ENCODE measurements at places on chromosomes 3 and 15. TPM values are rescaled to one million over a fixed set of nuclear protein-coding genes. Genes with fewer than 3 reads are reported as not detected.

- H3K4me3 ChIP-seq: no peak overlapping the region
- H3K36me3 ChIP-seq: peaks cover 85% of the 10 kb centered on the region
- no peak overlapping the region for H3K27ac ChIP-seq
Observed at GRCh38 chr15:84795186-84795585, 22.0 kb upstream of the ALPK3 start.

DNA sequence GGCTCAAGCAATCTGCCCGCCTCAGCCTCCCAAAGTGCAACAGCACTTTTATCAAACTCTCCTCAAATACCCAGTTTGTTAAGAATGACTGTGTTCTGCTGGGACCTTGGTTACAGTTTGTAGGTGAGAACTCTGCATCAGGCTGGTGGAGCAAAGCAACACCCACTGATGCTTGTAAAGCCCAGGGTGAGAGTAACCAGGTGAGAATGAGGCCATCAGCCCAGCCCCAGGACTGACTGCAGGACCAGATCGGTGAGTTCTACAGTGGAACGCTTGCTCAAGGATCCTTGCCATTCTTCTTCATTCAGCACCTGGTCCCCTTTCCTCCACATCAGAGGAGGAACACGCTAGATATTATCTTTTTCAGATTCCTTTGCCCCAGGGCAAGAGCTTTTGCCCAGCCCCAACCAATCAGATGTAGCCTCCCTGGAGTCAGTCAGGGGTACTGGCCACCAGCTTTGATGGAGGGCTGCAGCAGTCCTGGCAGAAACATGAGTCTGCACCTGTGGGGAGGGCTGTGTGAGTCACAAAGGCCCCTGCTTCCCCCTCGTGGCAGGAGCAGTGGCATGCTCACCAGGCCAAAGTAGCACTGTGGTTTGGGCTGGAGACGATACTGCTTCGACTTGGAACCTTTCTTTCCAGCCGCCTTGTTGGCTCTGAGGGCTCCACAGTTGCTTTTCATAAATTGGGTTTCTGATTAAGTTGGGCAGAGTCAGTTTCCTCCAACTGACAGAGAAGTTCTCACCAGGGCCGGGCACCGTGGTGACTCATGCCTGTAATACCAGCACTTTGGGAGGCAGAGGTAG, 3.5 kb upstream of the SHISA5 start:
- no peaks in the 10 kb centered on the region for H3K27me3 ChIP-seq
- H3K4me3 ChIP-seq: no peak overlapping the region
- no peak overlapping the region for H3K27ac ChIP-seq
- peak; percentile 71 for DNase-seq
- H3K36me3 ChIP-seq: no peaks in the 10 kb centered on the region
- peaks cover 12% of the 10 kb centered on the region for H3K4me1 ChIP-seq

GRCh38 chr3:34198309-34198708, 399.9 kb downstream of the PDCD6IP start:
- no peaks in the 10 kb centered on the region for H3K27me3 ChIP-seq
- H3K27ac ChIP-seq: peak overlapping the region; percentile 59
- H3K4me3 ChIP-seq: no peak overlapping the region
- no peak for DNase-seq
- no peaks in the 10 kb centered on the region for H3K36me3 ChIP-seq

DNA sequence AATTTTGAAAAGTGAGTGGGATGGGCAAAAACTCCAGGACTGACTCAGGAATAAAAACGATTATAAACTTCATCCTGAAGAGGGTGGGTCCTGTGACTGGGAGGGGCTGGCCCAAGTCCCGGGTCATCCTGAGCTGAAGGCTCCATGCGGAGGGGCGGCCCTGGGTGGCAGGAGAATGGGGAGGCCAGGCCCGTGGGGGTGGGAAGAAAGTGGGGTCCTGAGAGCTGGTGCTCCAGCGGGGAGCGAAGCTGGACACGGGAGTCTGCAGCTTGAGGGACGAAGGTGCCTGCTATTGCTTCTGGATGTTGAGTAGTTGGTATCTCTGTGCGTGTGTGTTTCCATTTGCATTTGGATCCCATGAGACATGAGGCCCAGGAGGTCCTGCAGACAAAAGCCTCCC, 4.7 kb upstream of the OCA2 start:
- peaks cover 18% of the 10 kb centered on the region for H3K4me1 ChIP-seq
- H3K4me3 ChIP-seq: no peak overlapping the region
- no peak for DNase-seq
- H3K27ac ChIP-seq: no peak overlapping the region
- no peaks in the 10 kb centered on the region for H3K36me3 ChIP-seq

DNA sequence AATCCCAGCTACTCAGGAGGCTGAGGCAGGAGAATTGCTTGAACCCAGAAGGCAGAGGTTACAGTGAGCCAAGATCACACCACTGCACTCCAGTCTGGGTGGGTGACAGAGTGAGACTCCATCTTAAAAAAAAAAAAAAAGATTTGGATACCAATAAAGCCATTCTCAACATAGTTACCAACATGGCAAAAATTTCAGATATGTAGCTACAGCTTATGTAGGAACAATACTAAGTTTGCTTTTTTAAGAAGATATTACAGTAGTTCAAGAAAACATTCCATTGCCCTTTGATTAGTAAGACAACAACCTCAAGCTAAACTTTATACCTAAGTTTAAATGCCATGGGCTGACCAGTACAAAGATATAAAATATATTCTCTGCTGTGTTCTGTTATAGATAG, 34.4 kb downstream of the ZNF106 start:
- H3K36me3 ChIP-seq: no peaks in the 10 kb centered on the region
- no peak overlapping the region for H3K4me3 ChIP-seq
- peak overlapping the region; percentile 85 for H3K27ac ChIP-seq
- H3K27me3 ChIP-seq: no peaks in the 10 kb centered on the region

GRCh38 chr3:129118745-129119144, 2.9 kb downstream of the RAB43 start:
- peak overlapping the region; percentile 90 for H3K27ac ChIP-seq
- H3K4me3 ChIP-seq: peak overlapping the region; percentile 84
- no peaks in the 10 kb centered on the region for H3K27me3 ChIP-seq
- peaks cover 8% of the 10 kb centered on the region for H3K4me1 ChIP-seq
- H3K36me3 ChIP-seq: peaks cover 4% of the 10 kb centered on the region

DNA sequence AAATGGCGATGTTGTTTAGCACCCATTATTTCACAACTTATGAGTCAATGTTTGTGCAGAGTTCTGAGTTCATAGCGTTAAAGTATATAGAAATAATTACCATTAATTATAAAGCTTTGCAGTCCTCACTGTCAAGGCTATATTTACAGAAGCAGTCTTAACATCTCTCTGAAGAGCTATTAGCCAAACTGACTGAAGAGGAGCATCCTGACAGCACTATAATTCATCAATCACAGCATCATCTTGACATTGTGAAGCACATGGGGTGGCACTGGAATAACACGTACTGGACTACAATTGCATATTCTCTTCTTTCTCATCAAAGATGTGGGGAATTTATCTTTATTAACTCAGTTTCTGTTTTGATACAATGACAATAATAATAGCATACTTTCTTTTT, 260.6 kb upstream of the MME start:
- no peak for DNase-seq
- no peaks in the 10 kb centered on the region for H3K36me3 ChIP-seq
- H3K4me1 ChIP-seq: no peaks in the 10 kb centered on the region
- no peak overlapping the region for H3K4me3 ChIP-seq

DNA sequence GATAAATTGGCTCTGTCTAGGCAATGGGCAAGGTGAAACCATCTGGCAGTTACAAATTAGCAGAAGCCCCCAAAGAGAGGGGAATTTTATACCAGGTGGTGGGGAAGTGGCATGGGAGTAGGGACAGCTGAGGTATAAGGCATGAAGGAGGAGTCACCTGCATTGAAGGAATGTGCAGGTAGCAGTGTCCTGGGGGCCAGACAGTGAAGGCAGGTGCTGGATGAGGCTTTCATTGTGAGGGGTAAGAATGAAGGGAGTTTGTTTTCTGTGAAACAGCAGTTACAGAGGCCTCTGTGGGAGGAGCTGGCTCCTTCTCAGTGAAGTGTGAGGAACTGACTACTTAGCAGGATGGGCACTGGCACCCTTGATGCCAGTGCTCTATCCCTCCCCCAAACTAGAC, 19.1 kb upstream of the PXYLP1 start:
- H3K4me3 ChIP-seq: no peak overlapping the region
- no peak for DNase-seq
- H3K4me1 ChIP-seq: no peaks in the 10 kb centered on the region
- no peaks in the 10 kb centered on the region for H3K36me3 ChIP-seq

DNA sequence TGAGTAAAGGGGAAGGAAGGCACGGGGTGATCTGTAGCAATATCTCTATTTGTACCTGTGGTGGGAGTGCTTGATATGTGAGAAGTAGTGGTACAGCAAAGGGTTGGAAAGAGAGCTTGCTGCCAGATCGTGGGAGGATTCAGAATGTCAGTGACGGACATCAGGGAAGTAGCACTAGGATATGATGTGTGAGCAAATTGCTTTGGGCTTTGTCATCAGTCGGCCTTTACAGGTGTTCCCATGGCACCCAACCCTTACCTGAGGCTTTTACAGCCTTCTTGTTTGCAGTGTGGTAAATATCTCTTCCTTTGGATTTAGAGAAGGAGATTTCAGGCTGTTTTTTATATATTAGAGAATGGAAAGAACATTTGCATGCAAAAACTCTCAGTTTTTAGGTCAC, 29.8 kb downstream of the IL1RAP start:
- H3K4me3 ChIP-seq: no peak overlapping the region
- DNase-seq: no peak
- no peak overlapping the region for H3K27ac ChIP-seq
- no peaks in the 10 kb centered on the region for H3K36me3 ChIP-seq

GRCh38 chr3:41286305-41286704, 87.0 kb downstream of the CTNNB1 start:
- H3K27me3 ChIP-seq: no peaks in the 10 kb centered on the region
- H3K4me1 ChIP-seq: no peaks in the 10 kb centered on the region
- no peaks in the 10 kb centered on the region for H3K36me3 ChIP-seq
- no peak for DNase-seq

DNA sequence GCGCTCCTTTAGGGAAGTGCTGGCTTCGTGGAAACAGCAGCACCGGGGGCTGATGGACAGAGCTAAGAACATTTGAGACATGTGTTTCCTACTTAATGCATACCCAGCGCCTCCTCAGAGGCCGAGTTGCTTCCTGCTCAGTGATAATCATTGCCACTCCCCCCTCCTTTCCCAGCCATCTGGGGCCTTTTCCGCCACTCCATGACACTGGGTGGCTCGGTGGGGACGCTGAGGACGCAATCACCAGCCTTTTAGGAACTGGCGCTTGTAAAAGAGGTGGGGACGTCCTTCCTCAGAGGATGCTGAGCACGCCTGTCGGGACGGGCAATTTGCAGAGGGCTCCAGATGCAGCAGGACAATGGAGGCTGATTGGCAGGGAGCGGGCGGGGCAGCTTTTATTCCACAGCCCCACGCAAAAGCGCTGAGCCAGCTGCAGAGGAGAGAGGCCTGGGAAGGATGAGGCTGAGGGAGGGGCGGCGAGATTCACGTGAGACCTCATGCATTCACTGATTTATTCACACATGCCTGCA, 22.2 kb upstream of the IQSEC1 start:
- no peaks in the 10 kb centered on the region for H3K27me3 ChIP-seq
- no peak overlapping the region for H3K27ac ChIP-seq
- H3K4me3 ChIP-seq: no peak overlapping the region
- DNase-seq: no peak

GRCh38 chr3:39548282-39548681, 80.8 kb downstream of the MOBP start:
- H3K36me3 ChIP-seq: no peaks in the 10 kb centered on the region
- DNase-seq: no peak
- H3K4me3 ChIP-seq: no peak overlapping the region
- no peaks in the 10 kb centered on the region for H3K4me1 ChIP-seq
- no peak overlapping the region for H3K27ac ChIP-seq

DNA sequence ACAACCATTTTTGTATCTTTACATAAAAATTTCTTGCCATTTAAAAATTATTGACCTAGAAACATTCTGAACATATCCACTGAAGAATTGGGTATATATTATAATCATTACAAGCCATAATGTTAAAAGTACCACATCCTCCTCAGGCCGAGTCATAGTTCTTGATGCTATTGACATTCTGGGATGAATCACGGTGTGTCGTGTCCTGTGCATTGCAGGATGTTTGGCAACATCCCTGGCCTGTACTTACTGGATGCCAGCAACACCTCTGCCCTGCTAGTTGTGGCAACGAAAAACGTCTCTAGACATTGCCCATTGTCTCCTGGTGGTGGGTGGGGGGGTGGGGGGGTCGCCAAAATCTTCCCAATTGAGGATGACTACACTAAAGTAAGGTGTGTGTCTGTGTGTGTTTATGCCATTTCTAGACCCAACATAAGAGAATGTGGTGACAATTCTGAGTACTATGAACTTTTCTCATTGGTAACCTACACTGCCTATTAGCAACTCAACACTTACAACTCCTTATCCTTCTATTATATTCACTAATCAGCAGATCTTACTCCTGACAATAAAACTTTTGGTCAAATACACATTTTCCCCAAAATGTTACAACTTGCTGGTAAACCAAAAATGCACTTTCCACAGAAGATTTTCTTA, 471.6 kb downstream of the FOXP1 start:
- no peaks in the 10 kb centered on the region for H3K27me3 ChIP-seq
- peak overlapping the region; percentile 51 for H3K27ac ChIP-seq

The WDR82 gene
- total RNA-seq: 29.7 TPM

The NISCH gene
- total RNA-seq: 150 TPM

The MASP1 gene
- 2.0 TPM for total RNA-seq

All from Peyer's patch (tissue), 4 donors.